NCI-H1694 treated with DMSO at 0.1 percent for 48 hours (cell line): ENCODE measurements at places on chromosomes 2 and 18.

- peak; percentile 81 for DNase-seq
Observed at GRCh38 chr18:50099725-50100407, 95.1 kb downstream of the MYO5B start.

GRCh38 chr2:41941831-41942230 lies 106.0 kb upstream of the PKDCC start:
- DNase-seq: no peak

GRCh38 chr2:95061601-95062183 lies 36.2 kb downstream of the MAL start:
- DNase-seq: no peak

DNA sequence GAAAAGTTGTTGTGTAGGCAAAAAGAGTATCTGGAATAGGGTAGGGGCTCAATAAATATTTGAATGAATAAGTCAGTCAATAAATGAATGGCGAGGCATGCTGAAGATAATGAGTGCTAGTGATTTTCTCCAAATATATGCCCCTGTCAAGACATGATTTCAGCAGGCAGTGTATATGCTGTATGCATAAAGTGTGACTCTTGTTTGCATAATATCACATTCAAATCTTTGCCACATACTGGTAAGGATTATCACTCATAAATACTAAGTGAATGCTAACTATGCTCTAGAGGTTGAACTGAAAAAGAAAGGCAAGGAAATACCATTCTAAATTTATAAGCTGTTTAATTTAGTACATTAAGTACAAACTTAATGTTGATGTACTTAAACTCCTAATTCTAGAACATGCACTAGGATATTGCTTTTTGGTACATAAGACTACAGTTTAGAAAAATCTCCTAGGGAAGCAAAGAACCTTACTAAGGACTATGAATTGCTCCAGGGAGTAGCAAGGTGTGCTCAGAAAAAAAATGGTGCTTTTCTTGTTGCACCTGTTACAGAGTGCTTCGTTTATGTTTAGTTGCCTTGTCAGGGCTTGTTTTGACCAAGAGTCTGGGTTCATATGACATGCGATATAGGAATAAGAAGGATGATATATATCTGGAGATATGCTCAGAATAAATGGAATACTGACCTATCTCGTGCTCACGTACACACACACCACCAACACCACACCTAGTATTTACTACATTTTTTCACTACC lies 224.0 kb upstream of the TANK start:
- DNase-seq: no peak

DNA sequence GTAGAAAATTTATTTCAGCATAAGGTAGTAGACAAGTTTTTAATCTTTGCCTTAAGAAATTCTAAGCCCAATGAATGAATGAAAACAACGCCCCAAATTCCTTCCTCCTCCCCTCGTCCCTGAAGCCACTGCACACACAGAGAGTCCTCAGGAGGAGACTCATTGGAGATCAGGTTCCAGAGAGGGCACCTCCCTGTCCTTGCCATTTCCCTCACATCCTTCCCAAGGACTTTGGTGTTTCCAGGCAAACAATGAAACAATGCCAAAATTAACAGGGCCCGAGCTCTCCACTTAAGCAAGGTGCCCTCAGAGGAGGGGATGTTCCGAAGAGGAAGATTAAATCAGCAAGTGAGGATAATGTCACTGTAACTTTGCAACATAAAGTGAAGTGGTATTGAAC lies 240.7 kb downstream of the DCDC2C start:
- DNase-seq: no peak
